ENCODE measurements at places on chromosomes 16 and 17.
A peak's percentile ranks its signal among the peaks of the same experiment; 100 is the strongest.

GRCh38 chr17:42312285-42313130 lies 24.2 kb downstream of the STAT5A start:
- peak; percentile 35 for DNase-seq

- DNase-seq: no peak
Observed at GRCh38 chr16:77986011-77986740, 36.2 kb upstream of the CLEC3A start.

- DNase-seq: no peak
Observed at GRCh38 chr16:50761267-50761666, 19.4 kb downstream of the CYLD start.

GRCh38 chr17:49477709-49478108 lies 17.4 kb upstream of the NGFR start:
- DNase-seq: no peak

- DNase-seq: no peak
Observed at GRCh38 chr17:394718-395095, 42.1 kb upstream of the RPH3AL start.

DNA sequence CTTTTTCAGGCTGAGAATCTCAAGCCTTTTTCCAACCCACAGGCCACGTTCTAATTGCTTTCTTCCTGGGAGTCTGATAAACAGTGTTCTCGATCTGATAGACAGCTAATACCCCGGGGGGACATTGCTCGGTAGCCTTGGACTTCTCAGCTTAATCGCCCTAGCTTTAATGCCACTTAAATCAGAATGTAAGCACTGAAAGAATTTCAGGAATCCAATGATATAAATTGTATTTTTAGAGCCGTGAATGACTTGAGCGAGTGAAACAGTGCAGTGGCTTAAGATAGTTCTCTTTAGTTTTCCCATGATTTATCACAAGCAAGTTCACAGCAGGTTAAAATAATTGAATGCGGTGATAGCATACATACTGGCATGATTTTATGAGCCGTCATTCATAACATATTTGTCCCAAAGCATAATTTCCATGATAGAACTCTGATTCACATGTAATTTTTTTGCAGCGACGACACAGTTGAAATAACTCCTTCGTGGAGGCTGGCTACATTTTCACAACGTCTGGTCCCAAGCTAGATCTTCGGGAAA lies 116.1 kb upstream of the MYOCD start:
- no peak for DNase-seq

DNA sequence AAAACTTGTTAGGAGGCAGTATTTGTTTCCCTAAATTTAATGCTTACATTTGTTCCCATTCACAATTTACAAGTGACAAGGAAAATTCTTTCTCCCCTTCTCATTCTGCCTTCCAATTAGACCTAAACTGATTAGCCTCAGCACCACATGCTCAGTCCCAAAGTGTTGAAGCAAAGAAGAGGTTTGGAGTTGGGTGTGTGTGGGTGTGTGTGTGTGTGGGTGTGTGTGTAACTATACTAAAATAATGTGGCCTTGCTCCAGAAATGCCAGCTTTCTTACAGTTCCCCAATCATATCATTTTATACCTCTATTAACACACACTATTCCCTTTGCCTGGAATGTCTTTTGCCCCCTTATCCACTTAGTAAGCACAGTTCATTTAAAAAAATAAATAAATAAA lies 6.9 kb upstream of the UTP6 start:
- DNase-seq: no peak

GRCh38 chr17:8015957-8016631 lies 13.7 kb downstream of the GUCY2D start:
- DNase-seq: no peak

GRCh38 chr17:49924116-49924515 lies 44.9 kb upstream of the DLX4 start:
- no peak for DNase-seq

DNA sequence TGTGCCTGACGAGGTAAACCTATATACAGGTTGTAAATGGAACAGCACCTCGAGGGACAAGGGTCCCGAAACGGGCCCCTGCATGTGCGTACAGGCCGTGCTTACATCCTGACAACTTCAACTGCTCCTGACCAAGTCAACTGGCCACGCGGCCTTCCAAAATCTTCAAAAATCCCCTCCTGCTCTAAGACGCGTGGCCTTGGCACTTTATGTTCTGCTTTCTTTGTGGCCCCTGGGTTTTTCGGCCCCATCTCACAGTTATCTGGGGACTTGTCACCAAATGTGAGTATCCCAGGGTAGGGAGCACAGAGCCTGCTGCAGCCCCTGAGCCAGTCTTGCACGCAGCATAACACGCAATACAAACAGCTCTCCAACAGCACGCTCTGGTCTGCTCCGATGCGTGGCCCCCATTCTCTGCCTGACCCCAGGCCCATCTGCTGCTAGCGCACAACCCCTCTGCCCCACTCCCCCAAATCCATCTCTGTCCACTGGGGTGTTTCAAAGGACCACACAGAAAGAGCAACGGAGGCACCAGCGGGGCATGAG lies 659 bp downstream of the RPH3AL start:
- no peak for DNase-seq

- no peak for DNase-seq
Observed at GRCh38 chr17:27793168-27793905, 7.0 kb downstream of the NOS2 start.

DNA sequence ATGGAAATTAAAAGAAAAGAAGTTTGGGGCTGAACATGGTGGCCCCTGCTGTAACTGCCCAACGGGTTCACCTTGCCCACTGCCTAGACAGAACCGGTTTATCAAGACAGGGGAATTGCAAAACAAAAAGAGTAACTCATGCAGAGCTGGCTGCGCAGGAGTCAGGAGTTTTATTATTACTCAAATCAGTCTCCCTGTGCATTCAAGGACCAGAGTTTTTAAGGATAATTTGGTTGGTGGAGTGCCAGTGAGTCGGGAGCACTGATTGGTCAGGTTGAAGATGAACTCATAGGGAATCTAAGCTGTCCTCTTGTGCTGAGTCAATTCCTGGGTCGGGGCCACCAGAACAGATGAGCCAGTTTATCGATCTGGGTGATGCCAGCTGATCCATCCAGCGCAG lies 4.4 kb upstream of the SCPEP1 start:
- no peak for DNase-seq

Data from NCI-H187 (cell line).